AG10803 (cell line): ENCODE measurements at places on chromosomes 2 and 18.
A peak's percentile ranks its signal among the peaks of the same experiment; 100 is the strongest.

DNA sequence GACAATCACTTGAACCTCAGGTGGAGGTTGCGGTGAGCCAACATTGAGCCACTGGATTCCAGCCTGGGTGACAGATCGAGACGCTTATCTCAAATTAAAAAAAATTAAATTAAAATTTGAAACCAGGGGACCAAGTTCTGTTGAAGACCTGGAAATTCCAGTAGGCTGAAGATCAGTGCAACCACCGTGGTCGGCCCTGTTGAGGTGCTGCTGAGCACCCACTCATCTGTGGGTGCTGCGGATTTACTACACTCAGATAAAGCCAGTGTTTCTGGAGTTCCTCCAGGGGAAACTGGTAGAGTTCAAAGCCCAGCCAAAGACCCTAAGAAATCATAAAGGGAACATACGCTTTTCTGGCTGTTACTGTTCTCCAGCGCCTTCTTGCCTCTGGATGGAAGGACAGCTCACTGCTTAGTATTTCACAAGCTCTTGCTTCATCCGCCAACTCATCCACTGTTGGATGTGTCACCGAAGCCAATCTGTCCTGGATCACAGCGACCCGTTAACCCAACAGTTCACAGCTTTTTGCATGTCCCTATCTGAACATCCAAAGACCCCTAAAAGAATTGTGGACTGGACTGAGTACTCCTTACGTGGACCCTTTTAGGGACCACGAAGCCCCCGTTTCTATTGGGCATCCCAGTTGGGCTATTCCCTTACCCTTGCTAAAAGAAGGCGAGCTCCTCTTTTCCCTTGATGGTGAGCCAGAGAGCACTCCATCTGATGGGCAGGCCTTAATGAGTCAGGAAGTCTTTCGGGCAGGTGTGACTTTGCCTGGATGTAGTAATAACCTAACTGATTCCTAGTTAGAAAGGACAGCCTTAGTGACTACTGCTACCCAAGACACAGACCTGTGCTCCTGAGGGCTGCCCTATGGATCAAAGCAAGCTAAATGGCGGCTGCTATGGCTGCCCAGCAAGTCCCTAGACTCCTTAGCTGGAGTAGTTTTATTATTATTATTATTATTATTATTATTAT lies 6.0 kb upstream of the ALPP start:
- DNase-seq: peak; percentile 54

DNA sequence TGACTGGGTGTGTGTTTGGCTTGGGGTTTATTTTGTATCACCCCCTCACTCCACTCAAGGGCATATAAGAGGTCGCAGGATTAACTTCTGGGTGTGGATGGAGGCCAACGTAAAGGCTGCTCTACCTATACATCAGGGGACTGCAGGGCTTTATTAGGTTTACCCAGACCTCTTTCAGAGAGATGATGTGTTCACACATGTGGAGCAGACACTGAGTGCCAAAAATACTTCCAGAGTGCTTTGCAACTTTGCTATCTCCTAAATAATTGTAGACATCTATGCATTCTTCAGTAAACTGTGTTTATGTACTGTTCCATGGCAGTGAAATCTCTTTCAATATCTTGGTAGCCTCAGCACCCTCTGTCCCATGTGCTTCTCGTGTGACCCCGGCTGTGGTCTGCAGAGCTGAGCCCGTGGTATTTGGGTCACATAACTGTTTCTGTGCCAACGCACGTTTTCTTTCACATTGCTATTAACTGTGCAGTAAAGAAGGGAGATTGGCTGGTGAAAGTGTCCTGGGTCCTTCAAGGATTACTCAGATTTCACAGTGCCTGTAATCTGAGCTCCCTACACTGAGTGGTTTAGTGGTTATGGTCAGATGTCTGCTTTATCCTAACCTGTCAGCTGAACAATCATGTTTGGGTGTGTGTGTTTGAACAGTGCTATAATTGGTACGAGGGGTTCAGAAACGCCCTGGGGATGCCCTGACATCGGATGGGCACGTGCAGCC lies 208.1 kb downstream of the VAPA start:
- peak; percentile 97 for DNase-seq

DNA sequence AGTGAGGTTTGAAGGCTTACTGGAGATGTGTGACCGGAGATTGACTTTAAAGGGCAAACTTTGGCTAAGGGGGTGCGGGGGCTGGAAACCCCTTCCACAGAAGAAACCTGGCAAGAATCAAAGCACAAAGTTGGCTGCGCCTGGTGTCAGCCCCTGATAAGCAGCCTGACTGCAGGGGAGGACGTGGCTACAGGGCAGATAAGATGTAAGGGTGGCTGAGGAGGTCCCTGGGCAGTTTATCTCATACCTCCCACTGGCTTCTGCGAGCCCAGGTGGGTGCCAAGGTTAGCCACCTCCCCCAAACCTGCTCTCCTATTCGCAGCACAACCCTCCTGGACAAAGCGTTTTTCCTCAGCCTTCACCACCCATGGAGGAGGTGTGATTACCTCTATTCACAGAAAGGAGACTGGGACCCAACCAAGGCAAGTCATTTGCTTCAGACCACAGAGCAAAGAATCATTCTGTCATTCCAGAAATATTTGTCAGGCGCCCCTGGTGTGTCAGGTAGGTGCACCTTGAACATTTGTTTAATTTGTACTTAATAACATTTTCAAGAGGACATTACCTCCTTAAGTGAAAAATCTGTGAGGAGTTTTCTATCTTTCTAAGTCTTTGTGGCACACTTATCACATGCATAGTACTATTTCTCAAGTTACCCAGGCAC lies 73.1 kb upstream of the IL1R1 start:
- DNase-seq: no peak

DNA sequence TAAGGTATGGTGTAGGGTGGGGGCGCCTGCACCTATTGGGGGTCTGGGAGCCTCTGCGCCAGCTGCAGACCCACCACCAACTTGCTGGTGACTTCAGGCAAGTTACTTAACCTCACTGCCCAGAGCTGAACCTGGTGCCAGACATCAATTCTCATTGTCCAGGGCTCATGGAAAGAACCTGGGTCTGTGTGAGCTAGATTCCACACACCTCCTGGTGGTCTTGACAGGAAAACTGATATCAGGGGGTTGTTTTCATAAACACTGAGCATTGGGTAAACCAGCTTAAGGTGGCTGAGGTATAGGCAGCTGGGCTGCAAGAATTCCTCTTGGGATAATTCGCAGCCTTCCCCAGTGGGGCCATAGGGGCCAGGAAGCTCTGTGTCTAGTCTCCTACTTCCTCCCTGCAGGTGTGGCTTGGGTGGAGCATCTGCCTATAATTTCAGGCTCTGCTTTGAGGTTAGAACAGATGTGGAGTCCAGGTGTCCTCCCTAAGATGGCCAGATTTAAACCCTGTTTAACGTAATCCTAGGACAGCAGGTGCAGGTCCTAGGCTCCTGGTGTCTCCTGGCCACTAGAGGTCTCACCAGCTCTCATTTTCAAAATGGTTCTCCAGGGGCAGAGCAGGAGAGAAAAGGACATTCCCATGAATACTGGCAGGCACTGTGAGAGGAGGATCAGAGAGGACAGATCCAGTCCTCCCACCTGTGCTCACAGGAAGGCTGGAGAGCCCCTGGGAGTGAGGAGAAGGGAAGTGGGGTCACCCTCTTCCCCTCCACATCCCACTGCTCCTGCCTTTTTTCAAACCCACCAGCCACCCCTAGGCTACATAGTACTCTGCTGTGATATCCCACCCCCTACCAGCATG lies 100.4 kb upstream of the SMAD2 start:
- peak; percentile 42 for DNase-seq

DNA sequence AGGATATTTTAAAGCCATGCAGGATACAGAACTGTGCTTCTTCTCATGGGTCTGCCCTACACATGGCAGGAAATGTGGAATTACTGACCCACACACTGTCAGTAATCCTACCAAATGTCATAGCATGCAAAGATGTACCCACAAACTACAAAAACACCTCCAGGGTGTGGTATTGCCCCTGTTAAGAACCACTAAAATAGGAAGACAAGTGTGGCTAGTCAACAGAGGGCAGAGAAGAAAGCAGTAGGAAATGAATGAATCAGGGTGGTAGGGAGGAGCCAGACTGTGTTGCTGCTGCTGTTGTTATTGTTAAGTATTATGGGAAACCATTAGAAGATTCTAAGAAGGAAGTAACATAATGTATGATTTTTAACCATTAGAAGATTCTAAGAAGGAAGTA lies 556.7 kb upstream of the ACVR2A start:
- no peak for DNase-seq

- DNase-seq: peak; percentile 18
Measured at GRCh38 chr2:222978850-222979249, 73.1 kb upstream of the KCNE4 start.

GRCh38 chr2:236565879-236566402 lies 3.7 kb upstream of the ACKR3 start:
- DNase-seq: no peak

DNA sequence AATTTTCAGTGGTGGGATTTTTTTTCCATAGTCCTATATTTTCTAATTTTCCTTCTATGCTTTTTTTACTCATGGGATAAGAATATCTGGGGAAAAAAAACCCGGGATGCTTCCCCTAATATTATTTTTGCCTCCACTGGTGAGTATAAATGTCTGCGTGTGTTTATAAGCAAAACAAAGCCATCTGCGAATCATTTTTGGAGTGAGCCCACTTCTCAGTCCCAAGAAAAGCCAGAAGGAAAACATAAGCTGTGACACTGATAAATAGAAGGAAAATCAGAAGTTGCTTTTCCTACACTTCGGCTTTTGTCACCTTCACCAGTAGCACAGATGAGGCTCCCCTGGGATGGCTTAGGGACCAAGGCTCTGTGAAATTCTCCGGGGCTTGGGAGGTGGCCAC lies 134.7 kb upstream of the PID1 start:
- DNase-seq: no peak

DNA sequence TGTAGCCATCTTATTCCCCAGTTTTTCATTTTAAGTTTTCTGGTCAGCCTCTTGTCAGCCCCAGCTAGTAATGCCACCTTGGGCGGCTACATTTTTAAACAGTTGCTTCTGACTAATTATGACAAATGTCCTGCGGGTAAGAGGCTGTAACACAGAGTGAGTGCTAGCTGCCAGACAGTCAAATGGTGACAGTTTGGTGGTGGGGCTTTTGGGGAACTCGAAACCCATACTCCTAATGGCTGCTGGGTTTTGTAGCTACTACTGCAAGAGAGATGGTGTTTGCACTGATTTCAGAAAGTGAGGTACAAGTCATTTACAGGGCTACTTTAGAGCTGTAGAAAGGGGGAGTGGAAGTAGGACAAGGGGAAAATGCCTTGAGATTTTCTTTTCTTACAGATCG lies 48.2 kb downstream of the ZCCHC2 start:
- no peak for DNase-seq

- DNase-seq: no peak
Measured at GRCh38 chr2:225930687-225931086, 531.2 kb downstream of the NYAP2 start.

- DNase-seq: no peak
Measured at GRCh38 chr2:237860273-237860935, 981 bp downstream of the RAMP1 start.

DNA sequence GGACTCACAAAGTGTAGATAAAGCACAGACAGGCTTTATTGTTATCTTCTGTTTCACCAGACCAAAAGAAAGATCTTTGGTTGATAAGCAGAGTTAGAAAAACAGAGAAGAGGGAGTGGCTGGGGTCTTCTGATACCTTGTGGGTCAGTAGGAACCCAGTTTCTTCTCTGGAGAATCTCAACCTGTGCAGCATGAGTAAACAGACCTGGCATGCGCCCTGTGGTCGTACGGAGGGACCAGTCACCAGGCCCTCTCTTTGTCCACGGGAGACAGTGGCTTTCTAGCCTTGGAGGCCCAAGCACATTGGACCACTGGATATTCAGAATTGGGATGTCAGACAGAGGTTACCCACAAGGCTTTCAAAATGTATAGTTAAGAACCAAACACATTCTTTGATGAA lies 418.9 kb upstream of the FANCL start:
- no peak for DNase-seq

DNA sequence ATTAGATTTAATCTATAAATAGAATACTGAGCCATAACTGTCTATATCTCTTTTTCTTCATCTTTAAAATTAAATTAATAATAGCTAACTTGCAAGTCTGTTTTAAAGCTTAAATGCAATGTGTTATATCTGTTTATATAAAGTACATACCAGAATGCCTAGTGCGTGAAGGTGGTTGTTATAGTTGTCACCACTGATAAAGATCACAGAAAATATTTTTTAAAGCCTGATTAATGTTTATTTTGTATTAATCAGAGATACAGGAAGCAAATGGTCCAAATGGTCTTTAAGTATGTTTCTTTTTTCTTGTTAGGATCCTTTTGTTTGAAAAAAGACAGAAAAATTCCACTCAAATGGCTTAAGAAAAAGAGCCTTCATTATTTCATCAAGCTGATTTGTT lies 560.6 kb downstream of the CPS1 start:
- no peak for DNase-seq

GRCh38 chr2:171824086-171824485 lies 70.0 kb downstream of the SLC25A12 start:
- DNase-seq: peak; percentile 68

GRCh38 chr2:180609626-180610340 lies 370.6 kb upstream of the UBE2E3 start:
- DNase-seq: no peak

DNA sequence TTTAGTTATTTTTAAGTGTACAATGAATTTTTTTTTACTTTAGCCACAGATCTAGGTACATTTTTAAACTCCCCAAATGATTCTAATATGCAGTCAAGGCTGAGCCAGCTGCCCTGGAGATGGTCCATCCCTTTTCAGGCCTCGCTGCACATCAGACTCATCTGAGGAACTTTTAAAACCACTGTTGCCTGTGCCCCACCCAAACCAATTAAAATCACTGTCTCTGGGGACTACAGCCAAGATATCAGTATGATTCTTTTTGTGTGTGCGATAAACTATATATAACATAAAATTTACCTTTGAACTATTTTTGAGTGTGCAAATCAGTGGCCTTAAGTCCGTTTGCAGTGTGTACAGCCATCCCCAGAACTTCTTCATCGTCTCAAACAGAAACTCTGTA lies 9.1 kb upstream of the MALT1 start:
- DNase-seq: no peak

- DNase-seq: no peak
Measured at GRCh38 chr2:17646838-17647701, 106.5 kb downstream of the SMC6 start.

GRCh38 chr2:156784020-156784701 lies 348.0 kb downstream of the GPD2 start:
- DNase-seq: no peak

DNA sequence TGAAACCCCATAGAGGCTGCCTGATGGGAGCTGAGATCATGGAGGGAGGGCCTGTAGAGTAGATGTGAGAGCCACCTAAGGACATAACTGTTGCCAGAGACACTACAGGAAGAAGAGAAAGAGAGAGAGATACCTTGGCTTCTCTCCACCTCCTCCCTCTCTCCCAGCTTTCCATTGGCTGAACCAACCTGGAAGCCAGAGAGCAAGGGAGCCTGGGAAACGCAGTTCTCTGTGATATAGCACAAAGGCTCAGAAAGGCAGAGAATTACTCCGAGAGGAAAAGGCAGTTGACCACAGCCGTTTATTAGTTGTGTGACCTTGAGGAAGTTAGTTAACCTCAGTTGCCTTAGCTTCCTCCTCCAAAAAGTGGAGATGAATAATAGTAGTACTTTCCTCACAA lies 37.7 kb upstream of the MAT2A start:
- no peak for DNase-seq
